Activated CD4-positive, alpha-beta T cell treated with anti-CD3 and anti-CD28 coated beads, Interleukin-2, amount 50 U/mL, for 24 hours (primary cell): ENCODE measurements at places on chromosomes 5 and 9.

DNA sequence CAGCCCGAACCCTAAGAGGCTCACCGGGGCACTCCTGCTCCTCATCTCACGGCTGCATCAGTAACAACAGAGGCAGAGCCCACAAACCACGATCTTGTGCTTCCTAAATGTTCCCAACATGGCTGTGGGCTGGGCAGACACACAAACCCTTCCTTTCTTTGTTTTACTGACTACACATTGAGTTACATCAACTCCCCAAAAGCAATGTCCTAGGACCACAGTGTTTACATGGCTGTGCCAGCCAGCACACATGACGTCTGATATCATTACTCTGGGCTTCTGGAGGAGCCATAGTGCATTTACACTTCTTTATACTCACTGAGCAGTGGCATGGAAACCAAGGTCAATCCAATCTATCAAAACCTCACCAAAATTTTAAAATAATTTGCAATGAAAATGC, 101.4 kb downstream of the LHFPL2 start:
- no peak for DNase-seq

GRCh38 chr5:61951295-61951694, 354.7 kb upstream of the KIF2A start:
- DNase-seq, result no peak

DNA sequence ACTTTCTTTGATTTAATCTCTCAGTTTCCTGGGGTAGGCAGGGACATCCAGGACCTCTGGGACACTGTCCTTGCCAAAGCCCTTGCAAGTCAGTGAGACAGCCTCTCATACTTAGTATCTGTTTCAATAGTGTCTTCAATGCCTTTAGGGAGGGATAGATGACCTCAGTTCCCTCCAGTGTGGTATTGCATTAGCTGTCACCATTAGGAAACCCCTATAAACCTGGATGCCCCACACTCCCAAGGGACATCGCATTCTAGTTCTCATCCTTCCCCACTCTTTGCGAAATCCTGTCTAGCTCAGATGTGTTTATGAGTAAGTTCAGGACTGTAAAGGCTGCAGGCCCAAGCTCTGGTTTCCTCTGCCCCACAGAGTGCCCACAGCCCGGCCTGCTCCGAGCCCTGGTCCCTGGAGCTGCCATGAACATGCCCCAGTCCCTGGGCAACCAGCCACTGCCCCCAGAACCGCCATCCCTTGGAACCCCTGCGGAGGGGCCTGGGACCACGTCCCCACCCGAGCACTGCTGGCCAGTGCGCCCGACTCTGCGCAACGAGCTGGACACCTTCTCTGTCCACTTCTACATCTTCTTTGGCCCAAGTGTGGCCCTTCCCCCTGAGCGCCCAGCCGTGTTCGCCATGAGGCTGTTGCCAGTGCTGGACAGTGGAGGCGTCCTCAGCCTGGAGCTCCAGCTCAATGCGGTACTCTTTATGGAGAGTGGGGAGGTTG, 13.2 kb downstream of the TMEM8B start:
- no peak for DNase-seq

DNA sequence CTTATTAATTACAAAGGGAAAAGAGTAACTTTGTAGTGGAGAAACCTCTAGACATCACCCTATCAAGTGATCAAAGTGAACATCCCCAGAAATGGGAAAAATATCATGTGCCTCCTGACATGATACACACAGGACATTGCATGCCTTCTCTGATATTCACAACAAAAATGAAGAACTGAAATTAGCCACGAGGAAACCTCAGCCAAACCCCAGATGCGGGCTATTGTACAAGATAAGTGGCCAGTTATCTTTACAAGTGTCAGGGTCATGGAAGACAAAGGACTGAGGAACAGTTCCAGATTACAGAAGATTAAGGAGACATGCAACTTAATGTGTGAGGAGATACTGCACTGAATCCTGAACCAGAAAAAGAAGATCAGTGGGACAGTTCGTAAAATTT, 23.8 kb upstream of the NPM1 start:
- no peak for DNase-seq

- DNase-seq, result no peak
Observed at GRCh38 chr5:4584982-4585381, 555.1 kb upstream of the ADAMTS16 start.

- DNase-seq, result no peak
Observed at GRCh38 chr5:68403301-68403700, 187.7 kb downstream of the PIK3R1 start.

- DNase-seq, result no peak
Observed at GRCh38 chr5:75538211-75538610, 26.5 kb downstream of the POLK start.

DNA sequence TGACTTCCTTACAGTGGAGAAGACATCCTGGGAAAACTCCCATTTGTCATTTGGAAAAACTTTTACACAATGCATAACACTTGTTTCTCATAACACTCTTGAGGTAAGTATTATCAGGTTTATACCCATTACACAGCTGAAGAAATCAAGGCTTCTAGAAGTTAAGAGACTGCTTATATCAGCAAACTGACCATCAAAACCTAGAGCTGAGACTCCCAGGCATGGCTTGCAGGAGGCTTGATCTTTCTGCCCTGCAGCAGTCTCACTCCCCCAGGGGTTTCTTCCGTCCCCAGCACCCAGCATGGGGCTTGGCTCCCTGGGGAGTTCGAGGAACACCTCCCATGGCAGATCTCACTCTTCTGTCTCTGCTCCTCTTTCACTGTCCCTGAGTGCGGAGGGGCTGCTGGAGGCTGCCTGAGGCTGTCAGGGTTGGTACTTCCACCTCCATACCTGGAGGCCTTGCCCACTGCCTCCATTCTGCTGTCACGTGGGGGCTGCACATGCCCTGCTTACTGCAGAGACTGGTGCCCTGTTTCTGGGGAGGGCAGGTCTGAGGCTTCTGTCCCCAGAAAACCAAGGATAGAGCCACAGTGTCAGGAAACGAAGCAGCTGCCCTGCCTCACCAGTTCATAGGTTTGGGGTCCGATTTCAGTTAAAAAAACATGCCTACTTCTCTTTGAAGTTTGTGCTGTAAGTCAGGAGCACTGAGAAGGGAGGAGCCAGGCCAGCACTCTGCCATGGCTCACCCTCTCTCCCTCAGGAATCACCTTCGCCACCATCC, 202.5 kb downstream of the PAX5 start:
- no peak for DNase-seq

DNA sequence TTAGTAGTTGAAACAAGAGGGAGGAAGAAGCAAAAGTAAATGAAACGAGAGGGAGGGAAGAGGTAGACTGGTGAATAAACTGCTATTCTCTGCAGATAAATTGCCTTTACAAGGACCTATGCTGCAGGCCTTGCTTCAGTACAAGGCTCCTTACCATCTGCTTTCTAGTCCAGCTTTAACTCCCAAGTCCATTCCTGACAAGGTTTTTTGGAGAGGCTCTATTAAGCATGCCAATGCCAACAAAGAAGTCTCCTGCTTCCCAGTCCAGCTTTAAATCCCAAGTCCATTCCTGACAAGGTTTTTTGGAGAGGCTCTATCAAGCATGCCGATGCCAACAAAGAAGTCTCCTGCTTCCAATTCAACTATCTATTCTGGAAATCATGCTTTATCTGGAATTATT, 244.9 kb downstream of the GABRB2 start:
- no peak for DNase-seq

- no peak for DNase-seq
Observed at GRCh38 chr5:13660072-13660471, 284.4 kb downstream of the DNAH5 start.
